ENCODE measurements at places on chromosomes 1 and 21.

DNA sequence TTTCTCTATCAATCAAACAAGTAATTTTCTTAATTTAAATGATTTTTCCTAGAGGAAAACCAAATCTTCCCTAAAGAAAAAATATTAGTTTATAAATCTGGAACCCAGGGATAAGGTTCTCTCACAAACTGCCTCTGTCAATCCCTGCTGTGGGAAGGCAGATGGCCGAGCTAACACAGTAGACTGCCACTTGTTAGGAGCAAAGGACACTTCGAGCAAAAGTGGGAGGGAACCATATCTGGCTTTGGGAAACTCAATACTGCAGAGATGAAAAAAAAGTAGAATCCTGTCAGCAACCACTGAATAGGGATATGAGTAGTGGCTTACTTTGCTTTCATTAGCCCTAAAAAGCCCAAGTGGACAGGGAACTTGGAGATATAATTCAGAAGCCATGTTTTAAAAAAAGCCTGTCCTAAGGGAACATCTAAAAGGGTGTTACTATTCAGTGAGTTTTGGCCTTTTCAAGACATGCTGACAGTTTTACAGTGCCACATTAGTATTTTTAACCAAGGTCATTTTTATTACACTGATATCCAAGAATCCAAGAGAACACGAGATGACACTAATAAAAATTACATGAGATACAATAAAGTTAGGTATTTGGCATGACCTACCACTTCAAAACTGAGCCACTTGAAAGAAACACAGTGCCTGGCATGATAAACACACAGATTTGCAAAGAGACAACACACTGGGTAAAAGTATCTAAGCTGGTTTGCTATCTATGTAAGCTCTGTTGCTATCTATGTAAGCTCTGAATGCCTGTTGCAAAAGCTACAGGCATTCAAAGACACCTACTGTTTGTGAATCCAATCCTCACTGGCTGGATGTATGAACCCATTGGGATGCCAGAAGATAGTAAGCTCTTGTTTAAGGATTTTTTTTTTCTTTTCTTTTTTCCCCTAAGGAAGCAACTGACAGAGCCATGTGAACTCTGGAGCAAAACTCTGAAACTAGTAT, 21.4 kb downstream of the TEX38 start:
- no peak for DNase-seq

GRCh38 chr1:206116873-206117150, 376 bp downstream of the AVPR1B start:
- no peak for DNase-seq

DNA sequence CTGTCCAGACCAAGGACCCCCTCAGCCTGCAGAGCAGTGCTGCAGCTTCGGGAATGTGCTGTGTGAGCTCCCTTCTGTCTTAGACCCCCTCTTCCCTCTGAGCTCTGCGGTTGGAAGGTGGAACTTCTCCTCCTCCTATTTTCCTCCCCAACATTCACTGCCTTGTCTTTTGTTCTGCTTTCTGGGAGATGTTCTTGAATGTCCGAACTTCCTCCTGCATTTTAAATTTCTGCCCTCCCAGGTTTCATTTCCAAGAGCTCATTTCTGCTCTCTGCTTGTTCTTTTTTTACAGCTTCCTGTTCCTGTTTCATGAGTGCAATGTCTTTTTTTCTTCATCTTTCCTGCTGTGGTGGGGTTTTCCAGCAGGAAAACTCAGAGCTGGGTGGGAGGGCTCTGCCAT, 29.3 kb downstream of the RRP1 start:
- DNase-seq: no peak

GRCh38 chr1:175179837-175180590, 12.6 kb downstream of the KIAA0040 start:
- DNase-seq: no peak

DNA sequence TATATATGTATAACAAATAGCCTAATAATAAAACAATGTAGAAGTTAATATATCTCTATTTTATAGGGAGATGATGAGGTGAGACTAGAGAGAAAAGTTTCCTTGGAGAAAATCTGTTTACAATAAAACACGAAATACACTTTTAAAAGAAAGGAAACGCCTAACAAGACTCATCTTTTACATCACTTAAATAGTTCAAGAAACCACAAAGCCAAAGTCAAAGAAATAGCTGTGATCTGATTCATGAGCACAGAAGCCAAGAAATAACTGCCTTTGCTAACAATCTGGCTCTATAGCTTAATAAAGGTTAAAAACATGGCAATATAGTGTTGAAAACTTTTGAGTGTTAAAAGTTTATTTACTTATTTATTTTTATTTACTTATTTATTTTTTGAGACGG, 61.5 kb downstream of the TOR3A start:
- no peak for DNase-seq

DNA sequence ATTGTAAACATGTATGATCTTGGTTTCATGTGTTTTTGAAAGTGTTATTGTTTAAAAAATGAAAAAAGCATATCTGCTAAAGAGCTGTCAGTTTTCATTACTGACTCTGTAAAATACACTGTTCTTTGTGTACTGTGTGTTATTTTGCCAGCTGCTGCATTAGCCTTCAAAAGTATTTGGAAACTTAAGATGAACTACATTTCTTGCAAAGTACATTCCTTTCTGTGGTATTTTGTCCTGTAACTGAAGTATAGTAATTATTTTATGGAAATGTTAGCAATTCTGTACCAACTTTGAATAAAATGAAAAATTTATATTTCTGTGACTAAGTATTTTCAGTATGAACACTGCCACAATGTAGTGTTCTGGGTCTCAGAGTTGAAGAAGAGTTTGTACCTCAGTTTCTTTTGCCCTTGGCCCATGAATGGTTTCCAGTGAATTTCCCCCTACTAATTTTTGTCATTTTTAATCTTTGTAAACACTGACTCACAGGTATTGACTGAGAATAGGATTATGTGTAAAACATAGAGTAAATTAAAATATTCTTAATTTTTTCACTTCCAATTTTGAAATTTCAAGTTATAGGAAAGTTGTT, 32.7 kb downstream of the MRPS6 start:
- DNase-seq: no peak

- DNase-seq: no peak
Measured at GRCh38 chr1:180387413-180387812, 115.0 kb downstream of the ACBD6 start.

- DNase-seq: no peak
Measured at GRCh38 chr1:230159580-230159979, 92.5 kb downstream of the GALNT2 start.
